ENCODE measurements at places on chromosomes 4 and X. TPM values are rescaled to one million over a fixed set of nuclear protein-coding genes. Genes with fewer than 3 reads are reported as not detected.
A peak's percentile ranks its signal among the peaks of the same experiment; 100 is the strongest.

DNA sequence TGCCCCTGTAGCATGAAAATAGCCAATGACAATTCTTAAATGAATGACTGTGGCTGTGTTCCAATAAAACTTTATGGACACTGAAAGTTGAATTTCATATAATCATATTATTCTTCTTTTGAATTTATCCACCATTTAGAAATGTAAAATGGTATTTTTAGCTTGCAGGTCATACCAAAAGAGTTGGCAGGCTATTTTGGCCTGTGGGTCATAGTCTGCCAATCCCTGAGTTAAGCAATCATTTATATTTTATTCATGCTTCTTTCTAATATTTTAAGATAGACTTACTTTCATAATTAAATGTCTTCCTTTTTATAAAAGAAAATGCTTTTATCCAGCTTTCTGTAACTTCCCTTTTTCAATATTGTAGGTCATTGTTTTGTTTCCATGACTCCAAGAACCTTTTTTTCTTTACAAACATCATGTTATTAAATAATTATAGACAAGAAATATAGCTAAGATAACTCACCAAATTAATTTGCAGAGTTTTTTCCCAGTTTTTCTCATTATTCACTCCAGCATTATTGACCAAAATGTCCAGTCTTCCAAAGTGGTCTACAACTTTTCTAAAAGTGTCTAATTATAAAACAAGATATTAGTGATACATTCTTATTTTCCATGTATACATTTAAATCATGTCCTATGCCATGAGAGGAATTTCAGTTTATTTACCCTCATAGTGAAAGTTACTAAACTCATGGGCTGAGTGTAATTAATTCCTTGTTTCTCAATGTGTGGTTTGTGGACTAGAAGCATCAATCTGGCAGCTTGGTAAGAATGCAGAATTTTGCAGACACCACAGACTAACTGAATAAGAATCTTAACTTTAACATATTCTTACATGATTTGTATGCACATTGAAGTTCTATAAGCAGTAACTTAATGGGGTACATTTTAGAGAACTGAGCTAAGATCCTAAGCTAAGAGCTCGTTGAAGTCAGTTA lies 4.5 kb downstream of the HPGD start:
- H3K4me3 ChIP-seq: no peak overlapping the region
- peaks cover 3% of the 10 kb centered on the region for H3K27me3 ChIP-seq
- peaks cover 9% of the 10 kb centered on the region for H3K4me1 ChIP-seq
- no peak overlapping the region for H3K27ac ChIP-seq
- DNase-seq: no peak

- H3K4me3 ChIP-seq: no peak overlapping the region
- H3K27me3 ChIP-seq: peaks cover 6% of the 10 kb centered on the region
- no peaks in the 10 kb centered on the region for H3K36me3 ChIP-seq
- no peak overlapping the region for H3K27ac ChIP-seq
These were observed 69.4 kb downstream of the DCTD start for GRCh38 chr4:182847576-182848450.

- peak overlapping the region; percentile 78 for H3K4me3 ChIP-seq
- no peaks in the 10 kb centered on the region for H3K36me3 ChIP-seq
- peaks cover 31% of the 10 kb centered on the region for H3K27me3 ChIP-seq
- H3K4me1 ChIP-seq: peaks cover 15% of the 10 kb centered on the region
- H3K27ac ChIP-seq: no peak overlapping the region
- peak; percentile 22 for DNase-seq
These were observed 885 bp downstream of the CCDC110 start for GRCh38 chr4:185470501-185471195.

DNA sequence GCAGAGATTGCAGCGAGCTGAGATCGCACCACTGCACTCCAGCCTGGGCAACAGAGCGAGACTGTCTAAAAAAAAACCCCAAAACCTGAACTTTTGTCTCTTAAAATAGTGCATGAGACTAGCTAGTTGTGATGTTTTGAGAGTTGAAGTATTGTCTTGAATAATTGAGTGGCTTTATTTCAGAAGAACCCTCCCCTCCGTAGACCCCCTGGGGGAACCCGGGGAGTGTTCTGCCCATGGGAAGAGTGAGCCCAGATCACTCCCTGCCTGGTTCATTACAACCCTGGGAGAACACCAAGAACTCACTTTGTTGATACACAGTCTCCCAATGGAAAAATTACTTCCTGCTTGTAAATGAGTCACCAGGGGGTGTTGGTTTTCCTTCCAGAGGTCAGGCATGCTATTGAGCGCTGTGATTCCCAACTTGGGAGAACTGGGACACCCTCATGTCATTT lies 65.3 kb upstream of the SHISA3 start:
- no peak overlapping the region for H3K27ac ChIP-seq
- no peaks in the 10 kb centered on the region for H3K36me3 ChIP-seq
- peaks cover 4% of the 10 kb centered on the region for H3K27me3 ChIP-seq
- no peak for DNase-seq
- no peak overlapping the region for H3K4me3 ChIP-seq

BTK gene
- total RNA-seq: 1.1 TPM
